ENCODE measurements at places on chromosomes 12 and 14.
A peak's percentile ranks its signal among the peaks of the same experiment; 100 is the strongest.

GRCh38 chr12:132806857-132807256, 21.8 kb downstream of the GOLGA3 start:
- DNase-seq = no peak

- DNase-seq = no peak
Measured at GRCh38 chr12:79373896-79374499, 316.8 kb downstream of the PAWR start.

- peak; percentile 22 for DNase-seq
Measured at GRCh38 chr12:93571925-93572711, at the start of gene SOCS2. SOCS2 (plus strand) TSS chr12:93572675; CDS start chr12:93572898, 223 bp downstream.

- DNase-seq = no peak
Measured at GRCh38 chr14:99217066-99217955, 54.7 kb downstream of the BCL11B start.

- no peak for DNase-seq
Measured at GRCh38 chr12:110813285-110813684, 33.5 kb upstream of the CCDC63 start.

DNA sequence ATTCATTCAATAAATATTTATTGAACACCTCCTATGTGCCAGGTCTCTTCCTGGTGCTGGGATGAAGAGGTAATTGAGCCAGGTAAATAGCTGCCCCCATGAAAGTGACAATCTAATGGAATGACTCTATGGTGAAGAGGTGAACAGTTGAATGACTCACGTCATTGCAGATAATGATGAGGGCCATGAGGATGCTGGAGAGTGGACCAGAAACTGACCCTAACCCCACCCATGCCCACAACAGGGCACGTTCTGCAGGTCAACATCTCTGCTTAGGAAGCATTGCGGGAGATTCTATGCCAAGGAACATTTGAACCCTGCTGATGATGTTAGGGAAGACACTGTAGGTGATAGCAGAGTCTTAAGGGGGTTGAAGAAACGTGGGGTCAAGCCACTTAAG, 788.9 kb upstream of the TBX3 start:
- no peak for DNase-seq

DNA sequence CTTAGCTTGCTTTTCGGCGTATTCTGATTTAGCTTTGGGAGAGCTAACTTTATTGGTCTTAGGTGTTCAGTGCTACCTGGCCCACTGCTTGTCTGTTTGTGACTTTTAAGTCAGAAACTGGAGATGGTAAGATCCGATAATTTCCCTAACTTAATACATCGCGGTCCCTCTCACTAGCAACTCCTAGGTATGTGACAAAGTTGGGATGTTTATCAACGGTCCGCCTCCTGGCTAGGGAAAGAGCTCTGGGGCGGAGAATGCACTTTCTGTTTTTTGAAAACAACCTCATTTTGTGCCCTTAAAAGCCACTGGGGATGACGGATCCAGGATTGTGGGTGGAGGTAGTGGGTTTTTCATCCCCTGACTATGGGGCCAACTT, 1.2 kb downstream of the CDKN1B start:
- DNase-seq = peak; percentile 36

DNA sequence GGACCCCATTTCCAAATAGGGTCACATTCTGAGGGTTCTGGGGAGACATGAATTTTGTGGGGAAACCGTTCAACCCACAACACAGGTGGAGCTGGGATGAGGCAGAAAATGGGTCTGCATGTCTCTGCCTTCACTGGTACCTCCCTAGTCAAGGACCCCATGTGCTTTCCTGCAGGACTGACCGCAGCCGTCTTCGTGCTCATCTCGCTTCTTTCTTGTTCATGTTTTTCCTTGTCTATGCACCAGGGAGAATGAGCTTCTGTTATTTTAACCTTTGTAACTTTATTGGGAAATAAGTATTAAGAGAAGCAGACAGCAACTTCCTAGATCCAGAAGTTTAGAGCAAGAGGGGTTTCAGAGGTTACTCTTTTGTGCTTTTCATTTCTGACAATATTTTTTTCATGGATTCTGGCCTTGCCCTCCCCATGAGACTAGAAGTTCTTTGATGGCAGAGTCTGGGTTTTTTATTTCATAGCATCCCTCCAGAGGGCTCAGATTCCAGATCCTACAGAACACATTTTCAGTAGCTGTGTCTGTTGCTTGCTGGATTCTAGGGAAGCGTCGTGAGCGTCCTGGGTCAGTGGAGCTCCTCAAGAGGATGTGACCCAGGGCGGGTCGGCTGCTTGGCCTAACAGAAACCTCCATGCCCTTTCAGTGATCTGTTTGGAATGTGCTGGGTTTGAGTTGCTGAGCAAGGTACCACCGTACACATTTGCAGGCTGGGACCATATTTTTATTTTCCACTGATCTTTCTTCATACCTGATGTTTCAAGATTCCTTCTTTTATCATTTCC, 104.2 kb downstream of the ADGRD1 start:
- DNase-seq = peak; percentile 17

- no peak for DNase-seq
Measured at GRCh38 chr12:13104409-13104808, 942 bp upstream of the GSG1 start.

DNA sequence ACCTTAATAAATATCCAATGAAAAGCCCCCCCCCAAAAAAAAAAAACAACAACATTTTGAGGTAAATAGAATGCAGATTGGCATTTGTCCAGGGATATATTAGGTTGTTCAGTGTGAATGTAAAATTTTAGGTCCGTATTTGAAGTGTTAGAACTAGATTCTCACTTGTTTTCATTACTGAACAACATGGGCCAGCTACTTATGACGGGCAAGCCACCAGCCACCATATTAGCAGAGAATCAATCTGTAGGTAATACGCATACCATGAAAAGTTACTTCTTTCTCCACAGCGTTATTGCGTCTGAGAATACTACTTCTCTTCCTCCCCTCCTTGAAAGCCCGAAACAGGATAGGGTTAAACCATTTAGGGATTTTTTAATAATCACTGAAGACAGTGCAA, 5.4 kb downstream of the FLRT2 start:
- DNase-seq = no peak

GRCh38 chr12:22204391-22204790, 130.1 kb downstream of the ST8SIA1 start:
- no peak for DNase-seq

DNA sequence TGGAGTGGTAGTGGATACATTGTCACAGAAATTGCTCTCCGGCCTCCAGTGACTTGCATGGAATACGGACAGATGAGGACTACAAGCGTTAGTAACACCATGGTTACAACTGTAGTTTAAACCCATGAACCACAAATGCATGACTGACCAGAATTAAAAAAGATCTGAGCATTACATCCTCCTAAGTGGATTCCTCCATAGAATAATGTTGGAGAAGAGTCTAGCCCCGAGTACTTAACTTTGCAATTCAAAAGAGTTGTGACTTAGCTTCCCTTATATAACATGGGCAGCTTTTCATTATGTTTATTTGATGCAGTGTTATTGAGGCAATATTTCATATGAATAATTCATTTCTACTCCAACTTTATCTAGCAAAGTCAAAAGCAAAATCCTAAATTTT, 457.2 kb upstream of the TMPO start:
- DNase-seq = no peak

GRCh38 chr12:9757433-9758025, 3.2 kb downstream of the CD69 start:
- DNase-seq = no peak

GRCh38 chr12:15590180-15590826, 198.9 kb downstream of the EPS8 start:
- no peak for DNase-seq

DNA sequence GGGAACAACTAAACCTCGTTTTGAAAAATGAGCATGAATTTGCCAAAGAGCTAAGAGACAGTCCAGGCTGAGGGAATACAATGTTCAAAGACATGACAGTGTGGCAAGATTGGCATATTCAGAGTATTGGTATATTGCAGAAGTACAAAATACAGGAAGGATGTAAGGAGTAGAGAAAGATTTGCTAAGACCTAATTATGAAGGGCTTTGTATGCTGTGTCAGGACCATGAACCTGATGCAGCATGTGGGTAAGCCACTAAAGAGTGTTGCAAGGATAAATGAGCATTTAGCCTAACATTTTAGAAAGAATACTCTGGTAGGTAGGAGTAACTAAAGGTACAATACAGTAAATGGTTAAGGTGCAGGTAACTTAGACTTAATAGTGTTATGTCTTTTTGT, 65.1 kb downstream of the KTN1 start:
- no peak for DNase-seq

GRCh38 chr14:88556581-88556980, 1.8 kb upstream of the PTPN21 start:
- no peak for DNase-seq

DNA sequence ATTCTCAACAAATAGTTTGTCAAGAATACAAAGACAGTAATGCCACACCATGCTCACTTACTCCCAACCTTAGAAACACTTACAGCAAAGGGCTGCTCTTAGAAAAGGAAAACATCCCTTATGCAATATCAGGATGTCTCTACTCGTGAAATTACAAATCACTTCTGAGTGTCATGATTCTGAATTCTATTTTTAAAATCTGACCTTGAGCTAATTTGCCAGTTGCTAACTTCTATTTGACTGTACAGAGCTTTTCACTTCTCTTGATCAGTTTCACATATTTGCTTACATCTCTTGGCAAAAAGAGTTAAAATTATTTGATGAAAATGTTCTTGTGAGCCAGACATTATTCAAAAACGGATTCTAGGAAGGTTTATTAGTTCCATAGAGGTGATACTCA, 136.7 kb upstream of the SLC35F4 start:
- no peak for DNase-seq

- no peak for DNase-seq
Measured at GRCh38 chr14:69838881-69839416, 40.3 kb upstream of the SMOC1 start.

DNA sequence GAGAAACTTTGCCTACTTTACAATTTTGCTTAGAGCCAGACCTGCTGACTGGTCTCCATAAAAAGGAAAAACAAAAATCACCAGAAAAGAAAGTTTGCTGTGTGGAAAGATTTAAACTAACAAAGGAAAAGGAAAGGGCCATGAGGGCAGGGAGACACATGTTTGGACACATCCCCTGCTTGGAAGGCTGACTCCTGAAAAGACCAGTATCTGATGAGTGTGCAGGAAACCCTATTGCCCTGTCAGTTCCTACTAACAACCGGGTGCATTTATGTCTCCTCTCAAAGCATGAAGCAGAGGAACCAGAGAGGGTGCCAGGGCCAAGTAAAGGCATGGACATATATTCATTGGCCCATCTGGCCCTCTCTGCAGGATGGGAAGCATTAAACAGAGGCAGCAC, 7.0 kb upstream of the STAB2 start:
- no peak for DNase-seq

DNA sequence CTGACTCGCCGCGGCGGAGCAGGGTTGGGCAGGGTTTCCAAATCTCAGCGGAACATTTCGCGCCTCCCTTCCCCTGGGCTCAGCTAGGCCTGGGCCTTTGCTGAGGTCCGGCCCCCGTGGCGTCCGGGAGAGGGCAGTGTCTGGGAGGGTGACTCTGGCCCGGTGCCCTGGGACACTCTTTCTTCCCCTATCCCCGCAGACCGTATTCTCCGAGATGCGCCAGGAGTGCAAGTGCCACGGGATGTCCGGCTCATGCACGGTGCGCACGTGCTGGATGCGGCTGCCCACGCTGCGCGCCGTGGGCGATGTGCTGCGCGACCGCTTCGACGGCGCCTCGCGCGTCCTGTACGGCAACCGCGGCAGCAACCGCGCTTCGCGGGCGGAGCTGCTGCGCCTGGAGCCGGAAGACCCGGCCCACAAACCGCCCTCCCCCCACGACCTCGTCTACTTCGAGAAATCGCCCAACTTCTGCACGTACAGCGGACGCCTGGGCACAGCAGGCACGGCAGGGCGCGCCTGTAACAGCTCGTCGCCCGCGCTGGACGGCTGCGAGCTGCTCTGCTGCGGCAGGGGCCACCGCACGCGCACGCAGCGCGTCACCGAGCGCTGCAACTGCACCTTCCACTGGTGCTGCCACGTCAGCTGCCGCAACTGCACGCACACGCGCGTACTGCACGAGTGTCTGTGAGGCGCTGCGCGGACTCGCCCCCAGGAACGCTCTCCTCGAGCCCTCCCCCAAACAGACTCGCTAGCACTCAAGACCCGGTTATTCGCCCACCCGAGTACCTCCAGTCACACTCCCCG, 3.0 kb downstream of the WNT1 start:
- DNase-seq = no peak

DNA sequence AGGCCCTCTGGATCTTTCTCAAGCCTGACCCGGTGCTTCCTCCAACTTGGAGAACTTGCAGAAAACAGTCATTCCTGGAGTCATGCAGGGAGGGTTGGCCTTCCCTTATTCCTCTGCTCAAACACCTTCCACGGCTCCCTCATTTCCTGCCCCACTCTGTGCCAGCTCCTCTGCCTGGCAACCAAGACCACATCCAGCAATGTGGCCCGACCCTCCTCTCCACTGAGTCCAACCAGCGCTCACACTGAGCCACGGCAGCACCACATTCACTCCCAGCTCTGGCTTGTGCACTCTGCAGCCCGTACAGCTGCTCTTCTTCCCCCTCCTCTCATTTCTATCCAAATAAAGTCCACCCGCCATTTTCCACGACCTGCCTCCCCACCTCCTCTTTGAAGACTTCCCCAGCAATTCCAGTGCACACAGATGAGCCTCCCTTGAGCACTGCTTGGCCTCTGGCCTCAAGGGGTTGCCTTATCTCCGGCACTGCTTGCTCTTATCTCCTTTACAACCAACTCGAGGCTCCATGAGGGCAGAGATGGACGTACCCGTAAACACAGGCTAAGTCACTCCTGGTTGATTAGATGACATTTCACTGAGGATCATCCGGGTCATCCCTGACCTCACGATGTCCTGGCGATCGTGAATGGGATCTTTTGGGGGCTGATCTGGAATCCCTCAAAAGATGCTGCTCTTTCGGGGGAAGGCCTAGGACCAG, 5.4 kb downstream of the PGF start:
- no peak for DNase-seq

GRCh38 chr14:68736471-68736871, 56.4 kb downstream of the ZFP36L1 start:
- DNase-seq = no peak

DNA sequence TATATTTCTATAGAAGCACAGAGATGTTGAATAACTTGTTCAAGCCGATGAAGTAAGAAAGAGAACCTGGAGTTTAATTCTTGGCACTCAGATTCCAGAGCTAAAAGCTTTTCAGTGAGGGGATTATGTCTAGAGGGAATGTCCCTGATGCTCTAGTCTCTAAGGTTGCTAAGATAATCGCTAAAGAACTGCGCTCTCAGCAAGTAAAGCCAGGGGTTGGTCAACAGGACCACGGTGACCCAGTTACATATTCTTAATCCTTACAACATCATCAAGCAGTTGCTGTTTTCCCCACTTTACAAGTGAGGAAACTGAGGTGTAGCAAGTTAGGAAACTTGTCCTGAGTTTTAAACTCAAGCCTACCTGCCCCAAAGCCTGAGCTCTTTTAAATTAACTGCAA, 110.8 kb downstream of the DAD1 start:
- no peak for DNase-seq

GRCh38 chr12:43653289-43653915, 101.4 kb upstream of the ADAMTS20 start:
- no peak for DNase-seq

GRCh38 chr12:77751939-77752338, 78.8 kb upstream of the NAV3 start:
- DNase-seq = no peak

Data from tibial artery (tissue), 4 donors.